ENCODE measurements at places on chromosomes 5 and 9.
A peak's percentile ranks its signal among the peaks of the same experiment; 100 is the strongest.

DNA sequence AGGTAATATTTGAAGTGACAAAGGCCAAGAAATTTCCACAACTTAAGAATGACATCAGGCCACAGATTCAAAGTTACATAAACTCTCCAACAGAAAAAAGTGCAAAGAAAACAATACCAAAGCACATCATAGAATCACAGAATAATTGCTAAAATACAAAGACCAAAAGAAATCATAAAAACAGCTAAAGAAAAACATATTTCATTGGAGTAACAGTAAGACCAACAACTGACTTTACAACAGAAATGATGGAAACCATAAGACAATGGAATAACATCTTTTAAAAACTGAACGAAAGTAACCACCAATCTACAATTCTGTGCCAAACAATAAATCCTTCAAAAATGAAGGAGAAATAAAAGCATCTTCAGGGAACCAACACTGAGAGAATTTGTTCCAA is 38.3 kb downstream of the ZDHHC21 start:
- DNase-seq, result no peak

DNA sequence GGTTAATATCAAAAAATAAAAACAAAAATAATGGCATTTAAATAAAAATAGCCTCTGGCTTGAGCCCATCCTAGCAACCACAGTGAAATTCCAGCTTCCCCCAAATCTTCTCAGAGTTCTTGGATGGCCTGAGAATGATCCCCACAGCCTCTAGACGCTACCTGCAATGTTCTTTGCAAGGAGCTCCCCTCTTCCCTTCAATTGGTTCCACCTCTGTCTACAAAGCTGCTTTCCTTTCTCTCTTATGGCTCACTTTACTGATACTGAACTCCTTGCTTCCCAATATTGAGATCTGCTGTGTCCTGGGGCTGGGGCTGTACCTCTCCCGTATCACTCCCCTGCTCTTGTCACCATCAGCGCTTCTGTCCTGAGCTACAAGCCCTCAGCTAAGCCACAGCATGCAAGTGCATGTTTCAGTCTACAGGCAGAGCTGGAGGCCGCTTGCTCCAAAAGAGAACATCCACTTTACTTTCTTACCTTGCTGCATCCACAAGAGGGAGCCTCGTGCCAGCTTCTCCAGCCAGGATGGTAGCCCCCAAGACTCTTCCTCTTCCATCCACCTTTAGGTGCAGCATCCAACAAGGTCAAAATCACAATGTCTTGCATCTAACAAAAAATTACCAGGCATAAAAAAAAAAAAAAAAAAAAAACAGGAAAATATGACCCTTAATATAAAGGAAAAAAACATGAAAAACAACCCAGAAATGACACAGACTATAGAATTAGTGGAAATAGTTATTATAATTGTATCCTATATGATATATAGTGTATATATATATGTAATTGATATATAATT is 57.4 kb upstream of the PRSS3 start:
- no peak for DNase-seq

GRCh38 chr5:144015961-144016360 is 154.5 kb downstream of the YIPF5 start:
- no peak for DNase-seq

DNA sequence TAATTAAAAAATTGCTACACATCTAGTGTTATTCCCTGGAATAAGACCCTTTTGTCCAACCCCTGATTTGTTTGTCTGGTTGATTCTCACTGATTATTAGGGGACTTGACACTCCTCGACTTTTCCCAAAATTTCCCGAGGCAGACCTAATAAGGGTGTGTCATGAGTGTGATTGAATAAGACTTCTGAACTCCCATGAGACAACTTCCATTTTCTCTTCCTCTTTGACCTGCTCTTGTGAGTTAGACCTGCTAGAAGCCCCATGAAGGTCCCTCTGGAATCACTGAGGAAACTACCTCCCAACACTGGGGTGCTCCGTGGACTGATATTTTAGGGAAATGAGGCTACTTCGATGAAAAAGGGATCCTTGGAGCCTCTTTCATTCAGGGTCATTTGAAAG is 83.4 kb downstream of the MUSK start:
- no peak for DNase-seq

DNA sequence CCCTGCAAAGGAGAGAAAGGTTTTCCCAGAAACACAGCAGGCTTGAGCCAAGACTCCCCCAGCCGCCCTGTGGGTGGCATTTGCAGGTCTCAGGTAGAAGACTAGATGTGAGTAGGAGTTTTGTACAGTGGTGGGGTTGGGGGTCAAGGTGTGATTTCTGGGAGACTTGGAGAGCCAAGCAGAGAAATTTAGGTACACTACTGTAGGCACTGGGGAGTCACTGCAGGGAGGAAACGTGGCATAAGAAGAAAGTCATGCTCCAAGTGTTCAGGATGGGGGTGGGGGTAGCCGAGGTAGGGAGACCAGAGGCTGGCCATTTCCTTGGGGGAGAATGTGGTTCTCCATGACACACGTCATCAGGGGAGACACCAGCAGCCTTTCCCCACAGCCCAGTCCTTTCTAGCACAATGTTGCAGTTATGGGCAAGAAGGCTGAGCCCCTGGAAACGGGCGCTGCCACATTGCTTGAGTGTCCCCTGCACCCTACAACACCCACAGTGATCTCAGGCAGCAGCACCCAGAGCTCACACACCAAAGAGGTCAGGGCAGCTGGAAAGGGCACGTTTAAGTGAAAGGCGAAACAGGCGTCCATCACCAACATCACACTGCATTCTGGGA is 210.5 kb downstream of the FSTL4 start:
- DNase-seq, result no peak

- no peak for DNase-seq
Measured at GRCh38 chr5:166509085-166509484, 1782.4 kb upstream of the WWC1 start.

DNA sequence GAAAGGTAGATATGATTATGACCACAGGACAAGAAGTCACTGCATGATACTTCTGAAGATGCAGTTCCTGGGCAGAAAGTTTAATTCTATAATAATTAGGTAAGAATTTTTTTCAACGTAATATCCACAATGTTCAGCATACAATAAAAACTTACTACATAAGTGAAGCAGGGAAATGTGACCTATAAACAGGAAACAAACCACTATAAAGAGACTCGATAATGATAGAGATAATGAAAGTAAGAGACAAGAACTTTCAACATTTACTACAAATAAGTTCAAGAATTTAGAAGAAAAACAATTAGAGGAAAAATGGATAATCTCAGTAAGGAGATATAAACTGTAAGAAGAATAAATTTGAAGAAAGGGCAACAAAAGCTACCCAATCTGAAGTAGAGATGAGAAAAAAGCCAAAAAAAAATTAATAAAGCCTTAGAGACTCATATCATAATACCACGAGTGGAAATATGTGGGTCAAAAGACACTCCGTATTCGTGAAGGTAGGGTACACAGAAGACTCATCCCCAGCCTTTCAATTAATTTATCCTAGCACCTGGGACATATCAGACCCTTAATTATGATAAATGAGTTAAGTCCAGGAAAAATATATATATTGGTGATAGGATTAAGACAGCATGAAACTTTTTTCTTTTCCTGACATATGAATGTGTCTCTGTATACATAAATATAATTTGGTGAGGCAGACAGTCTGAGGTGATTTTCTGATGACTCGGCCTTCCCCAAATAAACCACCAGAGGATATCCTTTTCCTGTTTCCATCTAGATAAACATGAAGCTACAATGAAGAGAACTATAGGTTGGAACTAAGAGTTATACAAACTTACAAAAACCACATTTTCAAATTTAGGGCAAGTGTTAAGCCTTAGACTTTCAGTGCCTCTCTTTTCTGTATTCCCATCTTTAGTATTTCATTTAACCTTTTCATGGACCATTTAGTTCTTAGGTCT is 120.4 kb downstream of the RAPGEF6 start:
- no peak for DNase-seq

DNA sequence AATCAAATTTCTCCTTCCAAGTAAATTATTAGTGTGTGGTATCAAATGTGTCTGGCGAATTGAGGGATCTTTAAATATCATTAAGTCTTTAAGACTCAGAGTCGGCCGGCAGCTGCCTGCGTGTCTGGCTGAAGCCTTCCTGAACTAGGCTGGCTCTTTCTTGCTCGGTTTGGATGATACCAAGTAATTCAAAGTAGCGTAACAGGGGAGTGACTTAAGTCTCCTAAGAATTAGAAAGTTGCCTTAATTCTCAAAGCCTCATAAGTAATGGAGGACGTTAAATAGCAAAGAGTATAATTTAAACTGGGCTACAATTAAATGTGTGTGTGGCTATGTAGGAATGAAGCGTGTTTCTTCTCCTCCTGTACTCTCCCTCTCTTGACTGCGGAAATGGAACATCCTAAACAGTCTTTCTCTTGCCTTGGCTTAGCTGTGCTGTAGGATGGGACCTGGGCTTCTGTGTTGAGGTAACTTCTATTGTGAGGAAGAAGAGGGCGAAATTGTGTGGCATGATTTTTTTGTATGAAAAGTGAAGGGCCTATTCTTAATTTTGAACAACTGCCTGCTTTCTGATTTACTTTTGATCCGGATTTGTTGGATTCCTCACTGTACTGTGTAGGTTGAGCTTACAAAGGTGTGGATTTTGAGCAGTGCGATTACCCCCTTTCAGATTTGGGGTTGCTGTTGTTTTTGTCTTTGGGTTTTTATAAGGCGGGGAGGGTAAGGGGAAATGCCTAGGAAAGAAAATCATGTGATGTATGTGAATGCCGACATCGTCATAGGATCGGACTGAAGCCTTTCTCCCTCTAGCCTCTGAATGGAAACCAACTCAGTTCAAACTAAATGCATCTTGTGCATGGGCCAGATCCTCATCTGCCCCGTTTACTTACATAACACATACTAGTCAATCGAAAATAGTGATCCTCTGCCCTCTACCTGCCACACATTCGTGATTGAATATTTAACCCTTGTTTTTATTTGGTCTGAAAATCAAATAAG is 29.9 kb downstream of the CPEB4 start:
- DNase-seq, result no peak

DNA sequence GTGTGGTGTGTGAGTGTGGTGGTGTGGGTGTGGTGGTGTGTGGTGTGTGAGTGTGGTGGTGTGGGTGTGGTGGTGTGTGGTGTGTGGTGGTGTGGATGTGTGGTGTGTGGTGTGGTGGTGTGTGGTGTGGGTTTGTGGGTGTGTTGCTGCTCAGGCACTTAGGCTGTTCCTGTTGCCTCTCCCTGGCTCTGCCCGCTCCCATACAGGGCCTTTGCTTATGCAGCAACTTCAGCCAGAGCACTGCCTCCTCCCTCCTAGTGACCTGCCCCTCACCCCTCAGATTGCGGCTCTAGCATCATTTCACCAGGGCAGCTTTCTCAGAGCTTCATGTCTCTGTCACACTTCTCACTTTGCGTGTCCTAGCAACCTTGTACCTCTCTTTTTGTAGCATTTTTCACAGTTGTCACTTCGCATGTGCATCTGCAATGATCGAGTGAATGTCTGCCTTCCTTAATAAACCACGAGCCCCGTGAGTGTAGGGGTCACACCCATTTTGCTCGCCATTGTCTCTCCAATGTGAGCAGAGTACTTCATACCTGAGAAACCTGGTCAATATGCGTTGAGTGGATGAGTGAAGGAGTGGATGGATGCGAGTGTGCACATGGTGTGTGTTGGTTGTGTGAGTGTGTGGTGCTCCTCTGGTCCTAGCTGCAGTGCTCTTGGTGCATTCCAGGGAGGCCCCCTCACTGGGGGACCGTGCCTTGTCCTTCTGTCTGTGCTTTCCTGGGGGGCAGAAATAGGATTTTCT is 167.9 kb upstream of the PANK3 start:
- DNase-seq, result no peak

GRCh38 chr5:133934822-133935666 is 33.4 kb downstream of the C5orf15 start:
- no peak for DNase-seq

GRCh38 chr5:127666043-127666716 is 17.3 kb downstream of the CTXN3 start:
- DNase-seq, result no peak

DNA sequence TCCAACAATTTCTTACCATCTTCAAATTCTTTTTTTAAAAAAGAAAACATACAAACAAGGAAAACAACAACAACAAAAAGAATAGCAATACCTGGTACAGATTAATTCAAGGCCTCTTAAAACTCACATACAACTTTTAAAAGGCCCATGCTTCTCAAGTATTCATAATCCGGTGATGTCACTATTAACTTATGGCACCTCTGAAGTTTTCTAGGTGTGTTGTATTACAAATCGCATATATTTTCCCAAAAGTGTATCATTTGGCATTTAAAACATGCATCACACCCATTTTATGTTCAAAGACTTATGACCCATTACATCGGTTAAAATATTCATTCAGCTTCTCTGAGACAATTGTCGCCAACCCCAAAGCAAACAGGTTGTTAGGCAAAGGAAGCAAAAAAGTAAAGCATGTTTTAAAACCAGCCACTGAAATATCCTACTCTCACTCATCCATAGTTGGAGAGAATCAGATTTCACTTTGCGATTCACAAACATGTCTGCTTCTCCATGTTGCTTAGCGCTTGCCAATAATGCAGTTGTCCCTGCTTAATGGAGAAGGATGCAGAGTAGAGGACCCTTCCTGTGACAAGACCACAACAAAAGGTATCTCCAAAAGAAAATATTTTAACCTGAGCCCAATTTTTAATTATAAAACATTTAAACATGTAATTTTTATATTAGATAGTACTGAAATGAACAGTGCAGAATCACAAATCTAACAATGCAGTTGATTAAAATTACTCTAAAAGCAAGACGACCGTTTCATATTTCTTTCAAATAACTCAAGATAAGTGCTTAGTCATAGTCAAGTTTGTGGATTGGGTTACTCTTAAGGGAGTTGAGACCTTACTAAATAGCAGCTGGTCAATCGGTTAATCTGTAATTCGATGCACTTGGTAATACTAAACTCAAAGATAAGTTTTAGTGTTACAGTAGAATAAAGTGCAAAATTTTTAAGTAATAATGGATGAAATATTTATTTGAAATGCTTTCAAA is 1.6 kb downstream of the SKP1 start:
- no peak for DNase-seq

DNA sequence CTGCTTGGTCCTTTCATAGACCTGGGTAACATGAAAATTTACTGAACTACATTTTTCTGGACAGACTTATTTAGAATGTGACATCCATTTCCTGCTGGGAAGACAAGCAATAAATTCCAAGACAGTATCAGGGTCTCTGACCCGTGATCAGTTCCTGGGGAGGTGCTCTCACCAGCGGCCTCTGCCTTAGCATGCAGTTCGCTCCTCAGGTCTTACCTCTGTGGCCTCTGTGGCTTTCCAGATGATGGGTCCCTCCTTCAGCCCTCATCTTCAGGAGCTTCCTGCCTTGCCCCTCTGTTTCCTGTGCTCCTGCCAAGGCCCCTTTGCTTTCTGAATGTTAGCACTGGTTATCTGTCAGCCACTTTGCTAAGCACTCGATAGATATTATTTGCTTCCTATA is 66.4 kb downstream of the CMYA5 start:
- no peak for DNase-seq

DNA sequence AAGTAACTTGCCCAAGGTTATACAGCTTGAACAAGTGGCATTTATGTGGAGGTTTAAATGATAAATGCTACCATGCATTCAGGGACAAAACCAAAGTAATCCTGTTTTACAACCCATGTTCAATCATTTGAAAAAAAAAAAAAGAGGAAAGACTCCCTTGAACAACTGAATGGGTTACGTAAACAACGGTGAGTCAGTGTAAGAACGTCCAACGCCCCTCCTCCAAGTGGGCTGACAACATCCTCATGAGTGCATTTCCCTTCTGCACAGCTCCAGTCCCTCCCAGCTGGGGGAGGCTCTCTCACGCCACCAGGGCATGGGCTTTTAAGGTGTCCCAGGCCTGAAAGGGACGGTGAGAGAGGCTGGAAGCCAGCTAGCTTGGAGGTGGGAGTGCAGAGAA is 90.0 kb downstream of the PRRT1B start:
- DNase-seq, result peak; percentile 33

- DNase-seq, result no peak
Measured at GRCh38 chr9:88174324-88174723, 36.0 kb upstream of the SPATA31C2 start.

All from stimulated activated CD8-positive, alpha-beta memory T cell treated with anti-CD3 and anti-CD28 coated beads, Interleukin-4, amount 100 ng/mL, for 4 hours (primary cell).